ENCODE measurements at places on chromosomes 11 and 22.

DNA sequence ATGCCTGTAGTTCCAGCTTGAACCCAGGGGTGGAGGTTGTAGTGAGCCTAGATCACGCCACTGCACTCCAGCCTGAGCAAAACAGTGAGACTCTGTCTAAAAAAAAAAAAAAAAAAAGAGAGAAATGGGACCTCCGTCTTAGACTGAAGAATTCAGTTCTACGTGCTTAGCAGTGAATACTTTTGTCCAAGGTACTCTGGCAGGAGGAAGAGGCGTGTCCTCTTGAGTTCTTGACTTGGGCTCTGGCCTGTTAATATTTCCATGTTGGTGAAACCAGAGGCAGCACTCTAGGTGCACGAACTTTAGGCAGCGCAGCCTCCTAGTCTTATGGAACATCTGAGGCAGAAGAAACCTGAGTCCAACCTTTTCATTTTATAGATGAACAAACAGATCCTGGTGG is 2.4 kb downstream of the HMBS start:
- no peak for DNase-seq

GRCh38 chr11:102924851-102925380 is 30.6 kb downstream of the MMP13 start:
- no peak for DNase-seq

- DNase-seq, result no peak
Observed at GRCh38 chr11:693887-694562, 997 bp downstream of the DEAF1 start.

GRCh38 chr11:7548659-7549274 is 35.0 kb downstream of the PPFIBP2 start:
- DNase-seq, result no peak

GRCh38 chr22:47851586-47851985 is 1089.1 kb downstream of the TBC1D22A start:
- no peak for DNase-seq

DNA sequence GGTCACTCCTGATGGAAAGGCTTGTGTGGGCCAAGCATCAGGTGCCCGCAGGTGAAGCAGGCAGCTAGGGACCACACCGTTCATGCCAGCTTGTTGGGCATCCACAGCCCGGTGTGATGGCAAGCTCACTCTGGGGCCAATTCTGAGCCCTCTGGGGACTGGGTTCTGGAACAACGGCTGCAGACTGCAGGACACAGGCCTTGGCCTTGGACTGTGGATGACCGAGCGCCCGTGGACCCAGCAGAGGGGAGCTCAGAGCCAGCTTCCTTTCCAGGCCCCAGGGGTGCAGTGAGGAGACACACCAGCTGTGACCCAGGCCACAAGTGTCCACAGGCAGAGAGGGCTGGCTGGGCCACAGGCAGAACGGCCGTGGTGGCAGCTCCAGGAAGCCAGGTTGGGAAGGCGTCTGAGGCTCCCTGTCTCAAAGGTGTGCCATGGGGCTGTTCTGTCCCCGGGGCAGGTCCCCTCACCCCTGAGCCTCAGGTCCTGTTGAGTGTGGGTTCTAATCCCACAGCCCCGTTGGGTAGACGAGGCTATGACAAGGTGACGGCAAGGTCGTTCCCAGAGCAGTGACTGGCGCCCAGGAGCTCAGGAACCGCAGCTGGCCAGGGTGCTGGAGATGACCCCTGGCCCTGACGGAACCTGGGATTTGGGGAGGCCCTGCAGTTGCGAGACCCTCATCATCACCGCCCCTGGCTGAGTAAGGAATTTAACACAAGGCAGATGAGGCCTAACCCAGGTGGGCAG is 1079.4 kb downstream of the BRD1 start:
- no peak for DNase-seq

- DNase-seq, result no peak
Observed at GRCh38 chr22:23696326-23696851, 5.6 kb downstream of the RGL4 start.

Measured in NCI-H2171 (cell line).